ENCODE measurements at places on chromosomes 6 and 20.
A peak's percentile ranks its signal among the peaks of the same experiment; 100 is the strongest.

DNA sequence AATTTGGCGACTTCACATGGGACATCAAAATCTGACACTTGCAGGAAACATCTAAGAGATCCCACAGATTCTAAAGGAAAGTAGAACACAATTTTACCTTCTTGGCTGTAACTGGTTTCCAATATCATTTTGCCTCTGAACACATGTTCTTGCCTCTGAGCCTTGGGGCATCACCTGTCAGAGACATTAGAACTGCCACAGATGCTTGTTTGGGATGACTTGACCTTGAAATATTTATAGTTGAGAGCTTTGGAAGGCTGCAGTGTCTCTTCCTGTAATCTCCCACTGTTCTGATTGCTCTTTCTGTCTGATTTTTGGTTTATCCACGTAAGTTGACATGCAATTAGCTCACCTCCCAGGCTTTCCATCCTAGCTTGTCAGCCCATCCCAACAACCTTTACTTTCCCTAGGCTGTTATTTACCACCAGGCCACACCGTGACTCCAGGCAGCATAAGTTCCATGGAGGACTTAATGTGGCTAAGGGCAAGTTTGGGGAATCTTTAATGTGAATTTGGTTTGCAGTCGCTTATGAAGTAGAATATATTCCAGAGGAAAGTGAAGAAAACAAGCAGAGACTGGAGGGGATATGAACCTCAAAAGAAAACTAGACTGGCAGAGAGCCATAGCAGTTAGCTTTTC lies 256.5 kb upstream of the RIN2 start:
- no peak for DNase-seq

- peak; percentile 68 for DNase-seq
Measured at GRCh38 chr6:110543106-110543505, 66.7 kb upstream of the SLC22A16 start.

GRCh38 chr6:116152620-116153019 lies 26.7 kb upstream of the COL10A1 start:
- no peak for DNase-seq

DNA sequence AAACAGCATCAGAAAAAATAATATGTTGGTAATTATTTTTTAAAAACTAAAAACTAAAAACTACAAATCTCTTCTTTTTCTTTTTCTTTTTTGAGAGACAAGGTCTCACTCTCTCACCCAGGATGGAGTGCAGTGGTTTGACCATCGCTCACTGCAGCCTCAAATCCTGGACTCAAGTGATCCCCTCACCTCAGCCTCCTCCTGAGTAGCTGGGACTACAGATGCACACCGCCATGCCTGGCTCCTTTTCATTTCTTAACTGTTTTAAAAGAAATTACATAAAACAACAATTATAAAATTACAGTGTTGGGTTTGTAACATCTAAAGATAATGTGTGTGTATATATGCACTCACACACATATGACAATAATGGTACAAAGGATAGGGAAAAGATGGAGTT lies 24.1 kb downstream of the HLA-E start:
- DNase-seq, result no peak
